Activated CD4-positive, alpha-beta T cell treated with anti-CD3 and anti-CD28 coated beads, Interleukin-2, Interleukin-6, amounts not matched to agents 100 ng/mL and 50 ng/mL, durations not matched to agents 16 hours and 8 hours (primary cell): ENCODE measurements at places on chromosomes 5 and 9.

DNA sequence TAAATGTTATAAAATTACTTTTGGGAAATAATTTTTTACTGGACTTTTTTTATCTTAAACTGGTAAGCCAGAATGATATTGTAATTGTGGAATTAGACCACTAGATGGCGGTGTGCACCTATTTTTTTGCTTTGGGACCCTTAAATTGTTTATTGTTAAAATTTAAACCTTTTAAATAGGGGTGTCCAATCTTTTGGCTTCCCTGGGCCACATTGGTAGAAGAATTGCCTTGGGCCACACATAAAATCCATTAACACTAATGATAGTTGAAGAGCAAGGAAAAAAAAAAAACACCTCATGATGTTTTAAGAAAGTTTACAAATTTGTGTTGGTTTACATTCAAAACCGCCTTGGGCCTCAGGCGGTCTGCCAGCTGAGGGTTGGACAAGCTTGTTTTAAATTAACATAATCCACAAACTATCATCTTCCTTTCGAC is 28.4 kb upstream of the GADD45G start:
- DNase-seq = peak; percentile 54

DNA sequence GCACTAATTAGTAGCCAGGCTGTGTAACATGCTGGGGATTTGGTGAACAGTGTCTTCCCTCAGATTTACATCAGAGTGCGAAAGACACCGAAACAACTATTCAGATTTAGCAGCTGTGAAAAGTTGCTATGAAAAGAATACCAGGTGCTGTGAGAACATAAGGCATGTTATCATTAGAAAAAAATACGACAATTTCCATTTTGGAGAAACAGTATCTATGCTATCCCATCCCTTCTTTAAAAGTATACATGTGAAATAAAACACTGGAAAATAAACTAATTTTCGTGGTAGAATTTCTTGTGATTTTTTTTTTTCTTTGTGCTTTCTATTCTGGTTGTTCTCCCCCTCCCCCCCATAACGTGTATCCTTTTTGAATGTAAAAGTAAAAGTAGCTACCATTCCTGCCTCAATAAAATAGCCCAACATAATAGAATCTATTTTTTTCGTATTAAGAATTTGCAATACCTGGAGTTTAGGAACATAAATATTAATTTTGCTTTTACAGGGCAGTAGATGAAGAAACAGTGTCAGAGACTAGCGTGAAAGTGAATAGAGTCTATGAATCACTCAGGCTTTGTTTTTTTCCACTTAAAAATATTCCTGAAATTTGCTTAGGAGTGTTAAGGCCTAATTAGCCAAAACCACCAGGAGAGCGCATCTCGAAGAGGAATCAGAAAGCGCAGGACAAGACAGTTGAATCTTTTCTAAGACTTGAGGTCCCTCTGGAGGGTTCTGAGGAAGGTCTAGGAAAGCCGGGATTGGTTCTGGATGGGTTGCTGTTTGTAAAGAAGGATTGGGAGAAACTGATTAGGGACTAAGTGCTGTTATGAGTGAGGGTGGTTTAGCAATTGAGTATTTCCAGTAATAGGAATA is 813 bp upstream of the SLU7 start:
- no peak for DNase-seq

DNA sequence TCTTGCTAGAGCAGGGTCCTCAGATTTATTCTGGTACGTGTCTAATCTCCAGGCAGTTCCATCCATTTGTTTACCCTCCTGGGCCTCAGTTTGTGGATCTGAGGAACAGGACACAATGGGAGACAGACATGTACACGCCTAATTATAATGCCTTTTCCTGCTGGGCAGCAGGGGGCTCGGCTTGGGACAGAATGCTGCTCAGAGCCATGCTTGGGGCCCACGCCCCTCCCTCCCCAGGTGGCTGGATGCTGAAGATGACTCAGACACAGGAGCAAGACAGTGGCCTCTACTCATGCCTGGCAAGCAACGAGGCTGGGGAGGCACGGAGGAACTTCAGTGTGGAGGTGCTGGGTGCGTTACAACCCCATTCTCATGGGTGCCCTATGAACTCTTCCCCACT is 72.7 kb upstream of the ASS1 start:
- no peak for DNase-seq

- no peak for DNase-seq
Measured at GRCh38 chr9:113899205-113899604, 23.1 kb downstream of the ZNF618 start.

- DNase-seq = no peak
Measured at GRCh38 chr5:109681763-109682162, 8.0 kb upstream of the MAN2A1 start.

DNA sequence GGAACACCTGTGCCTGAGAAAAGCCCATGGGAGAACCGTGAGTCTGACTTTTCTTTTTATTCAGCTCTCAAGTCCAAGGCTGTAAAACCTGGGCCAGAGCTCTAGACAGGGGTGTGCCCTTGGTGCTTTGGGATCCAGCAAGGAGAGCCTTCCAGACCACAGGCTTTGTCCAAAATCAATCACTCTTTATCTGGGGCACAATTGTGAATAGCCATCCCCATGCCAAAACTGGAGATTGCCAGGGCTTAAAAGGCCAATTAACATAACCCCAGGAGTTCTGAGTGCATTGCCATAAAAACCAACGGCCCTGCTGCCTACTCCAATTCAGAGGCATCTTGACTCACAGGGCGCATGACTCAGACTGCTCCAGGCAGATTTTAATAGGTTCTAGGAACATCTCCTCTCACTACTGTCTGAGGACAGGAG is 391.8 kb downstream of the ARHGEF28 start:
- DNase-seq = no peak

DNA sequence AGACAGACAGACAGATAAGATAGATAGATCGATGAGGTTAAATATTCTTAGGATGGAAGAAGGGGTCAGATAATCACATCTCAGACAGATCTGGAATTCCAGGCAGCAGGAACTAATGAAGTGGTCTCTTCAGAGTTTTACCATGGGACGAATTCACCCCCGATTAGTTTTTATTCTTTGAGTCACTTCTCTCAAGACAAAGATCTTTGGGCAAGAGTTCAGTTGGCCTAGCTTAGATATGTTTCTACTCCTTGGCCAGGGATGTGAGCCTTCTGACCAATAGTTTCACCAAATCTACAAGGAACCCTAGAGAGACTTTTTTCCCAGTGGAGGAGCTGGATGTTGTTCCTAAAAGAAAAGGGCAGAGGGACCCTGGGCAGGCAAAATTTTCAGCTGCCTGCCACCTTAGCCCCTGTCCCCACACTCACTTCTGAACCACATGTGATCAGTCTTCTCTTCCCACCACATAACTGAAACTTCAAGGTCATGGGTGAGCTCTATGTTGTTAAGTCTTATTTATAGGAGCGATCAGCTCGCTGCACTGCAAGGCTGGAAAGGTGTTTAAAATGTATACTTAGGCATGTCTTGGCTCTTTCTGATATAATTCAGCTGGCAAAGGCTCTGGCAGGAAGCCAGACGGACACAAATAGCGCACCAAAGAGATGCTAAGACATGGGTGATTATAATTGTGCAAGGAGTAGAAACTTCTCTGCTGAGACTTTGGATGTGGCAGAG is 132.9 kb downstream of the PALM2AKAP2 start:
- no peak for DNase-seq

DNA sequence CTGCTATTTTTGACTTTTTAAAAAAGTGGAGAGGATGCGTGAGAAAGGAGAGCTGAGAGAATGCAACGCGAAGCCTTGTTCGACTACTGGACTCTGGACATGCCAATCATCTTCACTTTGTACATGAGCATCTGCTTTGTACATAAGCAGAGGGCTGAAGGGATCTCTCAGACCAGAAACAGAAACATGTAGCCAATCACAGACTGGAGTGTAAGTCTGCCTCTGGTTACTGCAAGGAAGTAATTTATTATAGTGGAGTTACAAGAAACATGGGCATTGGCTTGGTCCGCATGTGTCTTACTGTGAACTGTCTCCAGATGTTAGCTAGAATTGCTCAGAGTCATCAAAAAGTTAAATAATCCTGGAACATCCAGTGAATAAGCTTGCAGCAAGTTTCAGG is 190.0 kb upstream of the GRAMD2B start:
- DNase-seq = no peak

GRCh38 chr5:12258549-12258948 is 354.3 kb upstream of the CTNND2 start:
- no peak for DNase-seq

GRCh38 chr5:119321569-119322311 is 34.1 kb upstream of the TNFAIP8 start:
- DNase-seq = no peak

GRCh38 chr5:106363578-106363977 is 1307.2 kb downstream of the EFNA5 start:
- no peak for DNase-seq
